Activated CD4-positive, alpha-beta T cell treated with anti-CD3 and anti-CD28 coated beads, Interleukin-2, amount 50 U/mL, for 4 hours (primary cell): ENCODE measurements at places on chromosomes 11 and 22.

DNA sequence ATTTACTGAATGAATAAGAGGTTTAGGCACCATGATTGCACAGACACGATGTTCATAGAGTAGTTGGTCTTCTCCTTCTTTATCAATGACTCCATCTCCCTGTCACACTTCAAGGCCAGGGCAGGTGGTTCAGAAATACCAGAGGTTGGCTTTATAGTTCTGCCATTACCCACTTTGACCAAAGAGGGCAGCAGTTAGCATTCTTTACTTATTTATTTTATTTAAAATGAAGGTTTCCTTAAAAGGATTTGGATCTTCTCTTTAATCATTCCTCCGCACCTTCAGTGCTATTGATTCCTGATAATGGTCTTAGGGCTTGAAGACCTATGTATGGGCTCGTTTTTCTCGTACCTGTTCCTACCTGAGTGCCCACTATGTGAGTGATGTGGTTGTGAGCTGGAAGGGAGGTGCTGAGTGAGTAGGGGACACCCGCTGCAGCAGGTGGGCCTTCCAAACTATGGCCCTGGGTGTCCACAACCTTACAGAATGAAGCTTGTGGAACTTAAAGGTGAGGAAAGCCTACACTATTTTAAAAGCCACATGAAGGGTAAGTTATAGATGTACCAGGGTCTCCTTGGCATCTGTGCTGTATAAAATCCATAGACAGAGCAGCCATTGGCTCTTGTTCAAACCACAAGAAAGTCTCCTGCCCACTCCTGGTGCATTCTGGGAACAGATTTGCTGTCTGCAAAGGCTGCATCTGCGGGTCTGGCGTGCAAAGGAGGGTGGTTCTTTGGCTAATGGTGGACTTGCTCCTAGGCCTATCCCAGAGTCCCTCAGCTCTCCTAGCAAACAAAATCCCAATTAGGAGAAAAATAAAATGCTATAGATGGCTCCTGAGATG, 35.0 kb downstream of the TIMP3 start:
- no peak for DNase-seq

DNA sequence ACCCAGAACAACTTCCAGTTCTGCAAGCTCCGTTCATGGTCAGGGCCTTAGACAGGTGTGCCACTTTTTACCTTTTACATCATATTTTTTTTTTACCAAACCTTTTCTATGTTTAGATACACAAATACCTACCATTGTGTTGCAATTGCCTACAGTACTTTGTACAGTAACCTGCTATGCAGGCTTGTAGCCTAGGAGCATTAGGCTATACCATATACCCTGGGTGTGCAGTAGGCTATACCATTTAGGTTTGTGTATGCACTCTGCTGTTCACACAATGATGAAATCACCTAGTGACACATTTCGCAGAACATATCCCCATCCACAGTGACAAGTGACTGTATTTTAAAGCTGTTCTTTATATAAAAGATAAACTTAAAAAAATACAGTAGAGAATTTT, 29.6 kb downstream of the APIP start:
- DNase-seq: no peak

- DNase-seq: no peak
Observed at GRCh38 chr11:34366522-34366921, 8.7 kb upstream of the ABTB2 start.

DNA sequence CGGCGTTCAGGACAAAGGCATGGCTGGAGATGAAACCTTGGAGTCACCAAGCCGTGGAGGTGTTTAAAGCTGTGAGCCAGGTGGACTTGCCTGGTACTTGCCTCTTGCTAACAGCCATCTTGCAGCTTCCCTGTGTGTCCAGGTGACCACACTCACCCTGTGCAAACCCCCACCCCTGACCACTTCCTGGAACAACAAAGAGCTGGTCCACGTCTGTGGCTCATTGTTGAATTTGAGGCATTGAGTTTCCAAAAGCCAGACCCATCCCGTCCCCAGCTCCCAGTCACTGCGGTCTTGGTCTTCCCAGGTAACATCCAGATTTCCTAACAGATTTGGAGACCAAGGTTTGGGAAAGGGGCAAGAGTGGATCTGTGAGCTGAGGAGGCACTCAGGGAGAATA, 18.5 kb downstream of the DHCR7 start:
- DNase-seq: no peak

DNA sequence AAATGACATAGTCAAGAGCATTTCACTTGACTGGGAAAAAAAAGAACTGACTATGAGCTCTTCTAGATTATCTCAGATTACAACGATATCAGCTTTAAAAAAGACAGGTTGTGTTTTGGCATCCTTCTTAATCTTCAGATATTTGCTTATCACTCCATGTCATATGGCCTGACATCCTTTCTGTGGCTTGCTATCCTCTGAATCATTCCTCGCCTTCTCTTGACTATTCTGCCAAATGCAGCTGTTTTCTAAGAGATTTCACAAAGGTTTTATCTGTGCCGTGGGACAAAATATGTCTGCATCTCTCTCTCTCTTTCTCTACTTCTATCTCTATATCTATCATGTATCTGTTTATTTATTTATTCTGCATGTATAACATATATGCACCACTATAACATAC, 746.1 kb downstream of the CNTN5 start:
- DNase-seq: no peak

DNA sequence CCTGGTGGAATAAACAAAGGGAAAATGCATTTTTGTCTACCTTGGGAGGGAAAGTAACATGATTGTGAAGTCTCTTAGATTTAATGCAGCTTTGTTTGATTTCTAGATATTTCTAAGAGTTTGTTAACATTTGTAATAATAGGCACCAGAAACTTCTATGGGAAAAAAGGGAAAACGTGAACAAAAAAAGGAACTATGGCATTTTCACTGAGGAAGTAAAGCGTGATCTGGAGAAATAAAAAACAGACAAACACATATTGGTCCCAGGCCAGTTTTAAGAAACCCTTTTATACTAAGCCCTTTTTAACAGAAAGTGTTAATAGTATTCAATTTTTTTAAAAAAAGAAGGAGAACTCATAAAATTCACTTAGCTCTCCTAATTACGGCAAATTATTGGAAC, 6.9 kb upstream of the MS4A7 start:
- no peak for DNase-seq

GRCh38 chr11:69155302-69156234, at the start of gene SMIM38:
Gene SMIM38 (plus strand): TSS chr11:69155935. CDS start chr11:69157847, 1,912 bp downstream.
- no peak for DNase-seq

DNA sequence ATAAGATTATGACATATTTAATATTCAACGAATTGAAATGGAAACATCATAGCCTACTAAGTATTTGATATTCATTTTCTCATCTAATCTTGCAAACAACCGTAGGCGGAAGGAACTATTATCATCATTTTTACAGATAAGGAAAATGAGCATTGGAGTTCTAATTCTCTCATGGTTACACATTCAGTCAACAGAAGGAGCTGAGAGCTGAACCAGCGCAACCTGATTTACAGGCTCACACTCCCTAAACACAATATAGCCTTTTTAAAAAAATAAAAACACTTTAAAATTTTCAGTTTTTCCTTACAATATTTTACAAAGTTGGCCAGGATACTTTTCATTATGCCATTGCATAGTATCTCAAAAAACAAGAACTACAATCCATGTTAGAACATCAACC, 74.8 kb downstream of the APOL5 start:
- no peak for DNase-seq
